Inflammatory macrophage treated with lipopolysaccharide for 1 hour (primary cell): ENCODE measurements at places on chromosomes 2 and 18.
A peak's percentile ranks its signal among the peaks of the same experiment; 100 is the strongest.

DNA sequence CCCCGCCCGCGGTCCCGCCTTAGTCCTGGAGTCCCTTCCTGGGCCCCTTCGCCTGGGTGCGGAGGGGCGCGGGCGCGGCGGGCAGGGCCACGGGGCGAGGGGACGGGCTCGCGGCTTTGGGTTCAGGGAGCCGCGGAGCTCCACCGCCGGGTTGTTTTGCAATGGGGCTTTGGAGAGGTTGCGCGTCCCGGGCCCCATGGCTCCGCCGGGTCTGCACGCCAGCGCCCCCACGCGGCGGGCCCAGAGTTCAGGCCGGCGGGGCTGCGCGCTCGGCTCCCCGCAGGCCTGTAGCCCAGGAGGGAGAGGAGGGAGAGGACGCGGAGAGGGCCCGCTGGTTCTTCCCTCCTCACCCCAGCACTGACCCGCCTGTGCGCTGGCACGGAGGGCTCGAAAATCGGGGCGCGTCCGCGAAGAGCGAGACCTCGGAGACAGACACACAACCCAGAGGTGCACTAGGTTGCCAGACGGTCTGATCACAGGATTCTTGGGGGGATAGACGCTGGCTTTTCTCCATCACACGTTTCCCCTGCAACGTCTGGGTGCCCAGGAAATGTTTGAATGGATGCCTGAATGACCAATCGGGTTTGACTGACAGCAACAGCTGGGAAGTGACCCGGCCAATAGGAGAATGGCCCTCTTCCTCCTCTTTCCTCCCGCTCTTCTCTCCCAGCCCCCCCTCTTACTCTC lies 4.9 kb upstream of the SIX2 start:
- DNase-seq, result no peak

DNA sequence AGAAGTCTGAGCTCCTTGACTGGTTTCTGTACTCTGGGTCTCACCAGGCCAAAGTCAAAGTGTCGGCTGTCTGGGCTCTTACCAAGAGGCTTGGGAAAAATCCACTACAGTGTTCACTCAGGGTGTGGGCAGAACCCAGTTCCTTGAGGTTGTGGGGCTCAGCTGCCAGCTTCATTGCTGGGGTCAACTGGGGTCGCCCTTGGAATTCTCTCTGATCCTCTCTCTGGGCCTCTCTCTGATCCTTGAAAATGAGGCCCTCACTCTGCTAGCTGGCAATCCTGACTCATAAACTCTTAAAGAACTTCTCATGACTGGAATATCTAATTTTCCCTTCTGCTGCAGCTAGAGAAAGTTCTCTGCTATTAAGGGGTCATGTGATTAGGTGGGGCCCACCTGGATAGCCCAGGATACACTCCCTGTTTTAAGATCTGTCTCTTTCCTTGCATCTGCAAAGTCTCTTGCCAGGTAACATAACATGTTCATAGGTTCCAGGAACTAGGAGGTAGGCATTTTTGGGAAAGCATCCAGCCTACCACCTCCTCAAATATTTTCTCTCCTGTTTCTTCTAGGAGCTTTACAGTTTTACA lies 66.3 kb downstream of the SP110 start:
- no peak for DNase-seq

GRCh38 chr2:204479557-204479956 lies 65.7 kb upstream of the PARD3B start:
- DNase-seq, result no peak

- no peak for DNase-seq
Observed at GRCh38 chr18:63266888-63267790, 52.4 kb downstream of the BCL2 start.

DNA sequence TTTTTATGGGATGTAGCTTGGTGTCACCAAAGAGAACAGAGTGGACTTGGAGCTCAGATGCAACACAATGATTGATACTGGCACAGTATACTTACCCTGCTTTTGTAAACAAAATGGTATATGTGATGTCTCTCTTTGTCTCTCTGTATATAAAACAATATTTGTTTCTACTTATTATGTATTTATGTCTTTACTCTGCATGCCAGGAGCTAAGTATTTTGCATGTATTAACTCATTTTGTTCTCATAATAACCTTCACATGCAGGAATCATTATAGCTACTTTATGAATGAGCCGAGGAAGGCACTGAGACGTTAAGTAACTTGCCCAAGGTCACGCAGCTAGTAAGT lies 27.9 kb upstream of the CASP8 start:
- no peak for DNase-seq

- no peak for DNase-seq
Observed at GRCh38 chr2:126645211-126645618, 10.7 kb upstream of the GYPC start.

DNA sequence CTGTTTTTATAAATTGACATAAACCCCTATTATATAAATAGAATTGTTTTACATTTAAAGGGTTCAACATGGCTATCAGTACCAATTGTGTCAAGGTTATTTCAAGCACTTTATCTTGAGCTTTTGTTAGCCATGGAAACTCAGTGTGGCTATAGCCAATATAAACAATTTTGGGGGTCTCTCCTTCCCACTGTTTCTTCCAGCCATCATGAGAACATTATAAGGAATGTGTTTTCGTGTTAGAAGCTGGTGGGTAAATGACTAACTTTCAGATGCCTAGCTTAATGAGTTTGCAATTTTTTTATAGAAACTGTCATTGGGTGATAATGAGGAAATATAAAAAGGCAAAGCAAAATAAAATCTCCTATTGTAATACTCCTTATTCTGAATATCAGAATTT lies 153.5 kb upstream of the FOSL2 start:
- no peak for DNase-seq

- no peak for DNase-seq
Observed at GRCh38 chr2:85589181-85589580, 5.0 kb downstream of the VAMP5 start.

GRCh38 chr2:221380062-221380461 lies 192.0 kb downstream of the EPHA4 start:
- DNase-seq, result no peak

- no peak for DNase-seq
Observed at GRCh38 chr2:8590938-8591337, 90.9 kb upstream of the ID2 start.

DNA sequence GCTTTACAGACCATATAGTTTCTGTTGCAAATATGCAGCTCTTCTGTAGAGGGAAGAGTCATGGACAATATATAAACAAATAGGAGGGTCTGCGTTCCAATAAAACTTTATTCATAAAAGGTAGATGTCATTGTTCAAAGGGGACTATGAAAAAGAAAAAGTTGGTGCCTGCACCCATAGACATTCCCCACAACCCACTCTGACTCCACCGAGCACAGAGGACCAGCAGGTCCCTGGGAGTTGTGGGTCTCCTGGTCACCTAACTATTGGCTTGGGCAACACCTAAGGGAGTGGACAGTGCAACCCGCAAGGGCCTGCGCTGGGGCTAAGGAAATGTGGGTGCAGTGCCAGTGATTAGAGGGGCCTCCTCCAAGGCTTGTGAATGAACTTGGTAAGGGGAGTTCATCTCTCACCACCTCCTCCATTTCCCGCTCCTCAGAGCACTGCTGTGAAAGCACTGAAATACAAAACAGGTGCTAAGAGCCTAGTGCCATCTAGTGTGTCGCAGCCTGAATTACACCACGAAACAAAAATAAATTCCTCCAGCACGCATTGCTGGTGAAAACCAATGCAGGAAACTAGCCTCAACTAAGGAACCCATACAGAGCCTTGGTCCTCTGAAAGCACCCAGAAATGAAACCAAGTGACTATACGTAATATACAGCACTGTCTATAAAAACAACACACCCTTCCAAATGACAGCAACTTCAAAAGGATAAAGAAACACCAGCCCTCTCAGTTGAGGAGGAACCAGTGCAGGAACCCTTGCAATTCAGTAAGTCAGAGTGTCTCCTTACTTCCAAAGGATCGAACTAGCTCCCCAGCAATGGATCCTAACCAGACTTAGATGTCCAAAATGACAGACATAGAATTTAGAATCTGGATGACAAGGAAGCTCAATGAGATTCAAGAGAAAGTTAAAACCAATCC lies 166.6 kb downstream of the RNF144A start:
- peak; percentile 60 for DNase-seq

- no peak for DNase-seq
Observed at GRCh38 chr2:101361522-101361921, 25.8 kb downstream of the CREG2 start.
